Inflammatory macrophage treated with lipopolysaccharide for 4 hours (primary cell): ENCODE measurements at places on chromosomes 12 and 14.

- DNase-seq = no peak
These were observed 77.4 kb upstream of the GTF2A1 start for GRCh38 chr14:81298122-81298521.

- no peak for DNase-seq
These were observed 57.7 kb downstream of the GALC start for GRCh38 chr14:87935081-87935828.

DNA sequence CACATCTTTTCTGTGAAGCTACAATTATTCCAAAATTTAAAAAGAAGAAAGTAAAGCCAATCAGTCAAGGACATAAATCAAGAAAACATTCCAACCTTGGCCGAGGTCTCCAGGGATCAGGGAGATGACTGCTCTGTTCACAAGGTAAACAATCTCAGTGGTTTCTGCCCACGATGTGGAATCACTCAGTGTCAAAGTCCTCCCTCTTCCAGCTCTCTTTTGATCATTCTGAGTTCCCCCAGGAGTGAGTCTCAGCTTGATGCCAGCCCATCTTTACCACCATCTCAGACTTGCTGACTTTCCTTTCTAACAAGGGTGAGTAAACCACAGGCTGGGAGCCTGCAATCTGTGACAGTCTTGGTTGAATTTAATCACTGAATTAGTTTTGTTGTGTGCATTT lies 4.8 kb upstream of the SERPINA9 start:
- DNase-seq = no peak

- no peak for DNase-seq
These were observed 24.3 kb downstream of the NCKAP5L start for GRCh38 chr12:49803693-49804450.

GRCh38 chr14:62673014-62673755 lies 372.1 kb downstream of the KCNH5 start:
- no peak for DNase-seq

DNA sequence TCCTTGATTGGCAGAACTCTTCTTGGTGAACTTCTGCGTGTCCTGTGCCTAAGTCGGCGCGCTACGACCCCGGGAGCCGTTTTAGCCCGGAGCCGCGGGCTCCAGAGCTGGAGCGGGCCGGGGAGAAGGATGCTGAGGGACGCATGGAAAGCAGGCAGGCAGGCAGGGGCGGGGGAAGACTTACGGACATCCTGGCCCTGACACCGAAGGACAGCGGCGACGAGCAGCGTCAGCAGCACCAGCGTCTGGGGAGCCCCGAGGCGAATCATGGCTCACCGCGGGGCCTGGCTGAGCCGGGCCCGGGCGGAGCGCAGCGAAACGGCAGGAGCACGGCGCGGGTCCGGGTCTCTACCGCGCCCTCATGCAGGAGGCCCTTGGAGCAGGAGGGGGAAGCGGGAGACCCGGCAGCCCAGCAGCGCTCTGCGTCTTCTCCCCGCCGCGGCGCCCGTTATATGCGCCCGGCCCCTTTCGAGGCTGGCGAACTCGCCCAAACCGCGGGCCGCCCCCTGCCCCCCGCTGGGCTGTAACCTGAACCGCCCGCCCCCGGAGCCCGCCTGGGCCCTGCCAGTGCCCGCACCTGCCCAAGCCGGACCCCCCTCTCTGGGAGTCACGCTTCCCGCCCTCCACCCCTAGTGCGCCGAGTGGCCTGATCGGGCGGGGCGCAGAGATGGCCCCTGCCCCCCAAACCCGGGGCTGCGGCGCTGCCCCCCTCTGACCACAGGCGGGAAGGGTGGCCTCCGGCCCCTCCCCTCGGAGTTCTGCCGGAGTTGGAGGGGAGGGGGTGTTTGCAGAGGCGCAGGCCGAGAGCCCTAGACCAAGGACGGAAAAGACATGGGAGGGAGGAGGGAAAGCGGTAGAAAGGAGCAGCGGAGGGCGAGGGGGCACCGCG lies at the start of gene COL2A1:
COL2A1 (minus strand) TSS at position 424 of the 889 bp plus-strand sequence; CDS start at position 269, 155 bp downstream.
- DNase-seq = no peak

GRCh38 chr12:8819666-8819980 lies 2.8 kb upstream of the A2ML1 start:
- DNase-seq = no peak

DNA sequence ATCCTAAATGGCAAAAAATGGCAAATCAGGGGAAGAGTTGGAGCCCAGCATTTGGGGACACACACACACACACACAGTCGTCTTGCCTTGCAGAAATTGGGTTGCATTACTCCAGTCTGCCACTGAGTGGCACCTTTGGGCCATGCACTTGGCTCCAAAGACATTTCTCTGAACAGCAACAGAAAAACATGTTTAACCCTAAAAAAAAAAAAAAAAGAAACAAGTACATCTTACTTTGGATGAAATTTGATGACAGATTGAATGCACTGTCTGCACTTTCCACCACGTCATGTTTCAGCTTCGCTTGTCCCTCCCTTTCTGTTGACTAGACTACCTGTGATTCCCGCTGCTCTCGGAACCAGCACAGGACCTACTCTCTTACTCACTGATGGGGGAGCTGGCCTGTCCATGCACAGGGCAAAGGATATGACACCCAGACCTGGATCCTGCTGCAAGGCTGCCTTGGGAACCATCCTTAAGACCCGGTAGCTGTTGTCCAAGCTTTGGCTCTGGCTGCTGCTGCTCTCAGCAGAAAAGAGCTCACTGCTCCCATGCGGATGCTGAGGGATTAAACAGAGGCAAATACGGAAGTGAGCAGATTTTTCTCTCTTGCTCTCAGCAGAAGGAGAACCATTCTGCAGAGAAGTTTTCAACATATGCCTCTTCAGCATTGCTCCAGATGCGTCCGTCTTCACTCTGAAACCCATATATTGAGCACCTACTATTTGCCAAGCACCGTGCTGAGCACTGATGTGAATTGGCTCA lies 376.8 kb downstream of the DPF3 start:
- DNase-seq = peak; percentile 76

DNA sequence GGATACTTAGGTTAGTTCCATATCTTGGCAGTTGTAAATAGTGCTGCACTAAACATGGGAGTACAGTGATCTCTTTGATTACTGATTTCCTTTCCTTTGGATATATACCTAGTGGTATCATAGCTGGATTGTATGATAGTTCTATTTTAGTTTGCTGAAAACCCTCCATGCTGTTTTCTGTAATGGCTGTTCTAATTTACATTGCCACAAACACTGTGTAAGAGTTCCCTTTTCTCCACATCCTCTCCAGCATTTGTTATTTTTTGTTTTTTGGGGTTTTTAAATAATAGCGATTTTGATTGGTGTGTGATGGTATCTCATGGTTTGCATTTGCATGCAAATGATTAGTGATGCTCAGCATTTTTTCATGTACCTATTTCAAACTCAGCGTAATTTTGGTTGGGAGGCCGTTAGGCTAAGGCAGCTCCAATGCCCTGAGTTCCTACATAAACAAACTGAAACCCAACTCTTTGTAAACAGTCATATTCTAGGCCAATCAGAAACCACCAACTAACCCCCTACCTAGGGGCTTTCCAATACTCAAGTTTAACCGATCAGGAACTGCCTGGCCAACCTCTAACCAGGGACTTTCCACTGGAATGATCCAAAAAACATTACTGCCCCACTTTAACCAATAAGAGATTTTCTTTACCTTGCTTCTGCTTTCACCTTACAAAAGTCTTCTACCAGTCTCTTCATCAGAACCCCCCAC lies 171.6 kb downstream of the FBXL14 start:
- DNase-seq = no peak

GRCh38 chr12:75712223-75712622 lies 200.8 kb upstream of the KRR1 start:
- no peak for DNase-seq

DNA sequence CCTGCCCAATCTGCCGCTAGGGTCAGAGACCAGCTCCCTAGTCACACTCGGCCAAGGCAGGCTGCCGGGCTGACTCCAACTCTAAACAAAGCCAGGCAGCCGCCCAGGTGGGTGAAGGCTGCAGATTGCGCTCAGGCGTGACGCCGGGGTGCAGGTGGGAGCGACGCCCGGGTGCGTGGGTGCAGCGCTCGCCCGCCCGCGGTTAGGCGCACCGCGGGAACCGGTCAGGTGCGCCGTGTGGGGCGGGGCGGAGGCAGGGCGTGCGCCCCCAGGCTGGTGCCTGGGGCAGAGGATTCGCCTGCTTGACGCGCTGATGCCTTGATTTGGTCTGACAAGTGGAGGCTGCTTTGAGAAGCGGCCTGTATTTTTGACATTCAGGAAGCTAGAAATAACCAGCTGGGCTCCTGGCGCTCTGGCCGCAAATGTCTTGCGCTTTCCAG lies 126.7 kb upstream of the HIF1A start:
- peak; percentile 21 for DNase-seq

DNA sequence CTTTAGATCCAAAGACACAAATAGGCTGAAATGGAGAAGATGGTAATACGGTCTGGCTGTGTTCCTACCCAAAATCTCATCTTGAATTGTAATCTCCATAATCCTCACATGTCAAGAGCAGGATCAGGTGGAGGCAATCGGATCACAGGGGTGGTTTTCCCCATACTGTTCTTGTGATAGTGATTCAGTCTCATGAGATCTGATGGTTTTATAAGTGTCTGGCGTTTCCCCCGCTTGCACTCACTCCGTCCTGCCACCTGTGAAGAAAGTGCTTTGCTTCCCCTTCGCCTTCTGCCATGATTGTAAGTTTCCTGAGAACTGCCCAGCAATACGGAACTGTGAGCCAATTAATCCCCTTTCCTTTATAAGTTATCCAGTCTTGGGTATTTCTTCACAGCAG lies 1795.5 kb upstream of the FLRT2 start:
- no peak for DNase-seq

DNA sequence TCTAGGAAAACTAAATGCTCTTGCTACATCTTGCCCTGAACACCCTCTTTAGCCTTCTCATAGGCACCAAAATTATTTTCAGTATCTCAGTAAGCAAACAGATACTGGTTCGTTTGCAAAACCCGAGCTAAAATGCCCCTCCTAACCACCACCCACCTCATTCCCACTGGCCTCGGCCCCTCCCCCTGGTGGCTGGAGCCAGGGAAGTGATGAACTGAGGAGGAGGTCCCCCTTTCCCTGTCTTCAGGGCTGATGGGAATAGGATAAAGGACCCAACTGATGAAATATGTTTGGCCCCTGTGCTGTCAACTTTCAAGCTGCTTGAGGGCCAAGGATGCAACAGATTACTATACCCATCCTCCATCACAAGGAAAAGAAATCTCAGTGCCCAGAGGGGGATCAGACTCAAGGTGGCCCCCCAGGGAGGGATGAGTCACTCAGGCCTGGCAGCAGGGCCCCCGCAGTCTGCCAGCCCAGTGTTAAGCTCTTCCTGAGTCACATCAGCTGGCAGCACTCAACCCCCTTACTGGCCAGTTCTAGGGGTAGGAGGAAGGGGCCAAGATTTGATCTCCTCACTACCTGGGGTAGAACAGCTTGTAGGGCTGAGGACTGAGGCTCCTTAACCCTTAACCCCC lies 1.7 kb downstream of the ANKRD52 start:
- DNase-seq = no peak

DNA sequence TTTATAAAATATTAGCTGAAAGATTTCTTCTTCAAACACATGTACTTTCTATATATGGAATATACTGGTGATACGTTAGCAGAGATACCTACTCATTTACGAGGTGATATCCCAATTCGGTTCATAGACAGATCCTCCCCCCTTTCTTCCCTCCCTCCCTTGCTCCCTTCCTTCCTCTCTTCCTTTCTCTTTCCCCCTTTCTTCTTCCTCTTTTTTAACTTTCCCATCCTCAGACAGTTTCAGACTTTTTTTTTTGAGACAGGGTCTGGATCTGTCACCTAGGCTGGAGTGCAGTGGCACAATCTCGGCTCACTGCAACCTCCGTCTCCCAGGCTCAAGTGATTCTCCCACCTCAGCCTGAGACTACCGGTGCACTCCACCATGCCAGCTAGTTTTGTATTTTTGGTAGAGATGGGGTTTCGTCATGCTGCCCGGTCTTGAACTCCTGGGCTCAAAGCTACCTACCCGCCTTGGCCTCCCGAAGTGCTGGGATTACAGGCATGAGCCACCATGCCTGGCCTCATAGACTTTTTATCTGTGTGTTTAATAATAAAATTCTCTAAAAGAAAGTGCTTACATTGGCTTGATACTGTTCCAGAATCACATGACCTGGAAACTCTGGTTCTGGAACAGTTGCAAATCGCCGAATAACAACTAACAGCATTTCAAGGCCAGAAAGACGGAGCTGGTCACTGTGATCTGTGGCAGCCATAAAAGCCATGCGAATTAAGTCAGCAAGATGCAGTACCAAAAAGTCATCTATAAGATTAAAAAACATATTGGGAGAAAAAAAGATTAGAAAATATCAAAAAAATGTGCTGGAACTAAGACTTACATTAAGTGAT lies 99.2 kb downstream of the HEATR5A start:
- no peak for DNase-seq

DNA sequence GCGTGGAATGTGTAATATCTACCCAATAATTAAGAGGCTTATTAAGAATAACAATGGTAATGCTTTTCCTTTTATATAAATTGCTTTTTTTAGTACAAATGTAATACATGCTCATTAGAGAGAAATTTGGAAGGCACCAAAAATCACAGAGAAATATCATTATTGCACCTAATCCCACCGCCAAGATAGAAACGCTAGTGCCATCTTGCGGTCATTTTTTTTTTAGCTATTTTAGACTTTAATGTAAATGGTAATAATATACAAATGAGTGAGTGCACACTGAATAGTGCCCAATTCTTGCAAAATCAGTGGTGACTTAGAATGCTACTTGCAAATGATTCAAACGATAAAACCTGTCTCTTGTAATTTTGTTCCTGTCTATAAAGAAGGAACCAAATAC lies 576.8 kb upstream of the TMEM132C start:
- DNase-seq = no peak

DNA sequence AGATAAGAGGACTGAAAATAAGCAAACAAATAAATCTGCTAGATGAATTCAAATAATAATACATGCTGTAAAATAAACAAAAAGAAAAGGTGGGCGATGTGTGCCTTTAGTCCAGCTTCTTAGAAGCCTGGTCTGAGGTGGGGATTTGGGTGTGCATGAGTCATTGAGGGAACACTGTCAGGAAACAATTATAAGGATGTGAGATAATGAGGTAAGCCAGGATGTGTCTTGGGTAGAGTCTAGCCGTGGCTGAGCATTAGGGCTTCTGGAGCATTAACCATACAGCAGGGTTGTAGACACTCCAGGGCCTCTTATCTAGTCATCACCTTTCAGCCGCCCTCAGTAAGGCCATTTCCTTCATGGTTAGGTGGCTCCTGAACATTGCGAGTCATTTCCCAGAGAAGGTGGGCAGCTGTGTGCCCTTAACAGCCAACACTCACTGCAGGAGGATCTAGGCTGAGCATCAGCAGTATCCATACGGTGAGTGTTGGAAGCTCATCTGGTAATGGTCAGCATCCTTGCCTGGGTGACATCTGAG lies 405.6 kb downstream of the GLT1D1 start:
- DNase-seq = no peak

- DNase-seq = no peak
These were observed 4.1 kb downstream of the KCNC2 start for GRCh38 chr12:75205558-75205957.

GRCh38 chr14:56304456-56304855 lies 186.2 kb downstream of the PELI2 start:
- no peak for DNase-seq

DNA sequence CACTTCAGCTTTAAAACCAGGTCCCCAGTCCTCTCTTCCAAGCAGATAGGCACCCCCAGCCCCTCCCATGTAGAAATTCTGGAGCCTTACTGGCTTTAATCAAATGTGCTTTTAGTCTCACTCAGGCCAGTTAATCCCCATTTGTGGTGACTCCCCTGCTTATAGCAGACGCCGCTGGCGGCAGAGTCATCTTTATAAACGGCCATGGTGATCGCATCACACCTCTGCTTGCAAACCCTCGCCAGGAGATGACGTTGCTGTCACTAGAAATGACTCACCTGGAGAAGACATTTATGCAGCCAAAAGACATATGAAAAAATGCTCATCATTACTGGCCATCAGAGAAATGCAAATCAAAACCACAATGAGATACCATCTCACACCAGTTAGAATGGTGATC lies 369.3 kb downstream of the VRK1 start:
- DNase-seq = no peak
